ENCODE measurements at places on chromosomes 2 and 18.

DNA sequence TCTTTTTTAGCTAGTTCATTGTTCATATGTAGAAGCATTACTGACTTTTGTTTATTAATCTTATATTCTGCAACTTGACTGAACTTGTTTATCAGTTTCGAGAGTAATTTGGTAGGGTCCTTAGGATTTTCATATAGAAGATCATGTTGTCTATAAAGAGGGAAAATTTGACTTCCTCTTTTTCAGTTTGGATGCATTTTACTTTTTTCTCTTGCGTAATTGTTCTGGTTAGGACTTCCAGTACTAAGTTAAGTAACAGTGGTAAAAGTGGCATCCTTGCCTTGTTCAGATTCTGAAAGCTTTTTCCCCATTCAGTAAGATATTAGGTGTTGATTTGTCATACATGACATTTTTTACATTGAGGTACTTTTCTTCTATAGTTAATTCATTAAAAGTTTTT, 726.0 kb downstream of the KCNJ3 start:
- no peak for DNase-seq

DNA sequence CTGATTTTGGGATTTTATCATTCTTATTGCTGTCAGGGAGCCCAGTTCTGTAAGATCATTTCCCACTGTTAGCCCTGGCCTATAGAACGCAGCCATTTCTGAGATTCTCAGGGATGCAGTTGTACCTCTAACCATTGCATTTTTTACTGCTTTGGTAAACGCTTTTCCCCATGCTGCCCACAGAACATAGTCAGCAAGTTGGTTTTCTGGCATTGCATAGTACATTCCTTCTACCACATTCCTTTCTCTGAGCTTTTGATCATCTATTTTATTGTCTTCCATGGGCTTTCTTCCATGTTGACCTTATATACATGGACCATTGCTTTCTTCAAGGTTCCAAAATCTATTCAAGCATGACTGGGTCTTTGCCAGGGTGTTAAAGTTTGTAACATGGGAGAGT, 86.8 kb upstream of the ST6GAL2 start:
- no peak for DNase-seq

DNA sequence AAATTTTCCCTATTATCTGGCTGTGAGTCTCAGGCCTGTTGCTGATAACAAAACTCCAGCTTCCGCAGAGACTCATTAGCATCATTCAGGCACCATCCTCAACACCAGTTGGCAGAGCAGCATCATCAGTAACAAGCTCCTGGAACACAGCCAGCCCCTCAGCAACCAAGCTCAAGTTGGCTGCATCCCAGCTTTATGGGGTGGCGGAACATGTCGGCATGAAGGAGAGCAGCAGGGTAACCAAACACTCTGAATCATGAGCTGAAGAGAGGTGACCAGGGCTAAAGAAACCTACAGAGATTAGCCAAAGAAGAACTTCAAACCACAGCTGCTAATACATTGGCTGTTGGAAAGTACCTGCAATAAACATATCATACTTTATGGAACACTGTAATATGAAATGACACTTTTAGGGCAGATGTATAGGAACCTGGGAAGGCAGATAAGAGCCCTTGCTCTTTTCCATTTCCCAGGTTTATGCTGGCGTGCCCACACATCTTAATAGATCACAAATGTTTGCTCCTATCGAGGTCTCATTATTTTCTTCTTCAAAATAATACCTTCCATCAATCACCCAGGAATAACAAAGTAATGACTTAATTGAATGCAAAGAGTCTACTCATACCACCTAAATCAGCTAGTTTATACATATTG, 63.8 kb downstream of the PDE11A start:
- DNase-seq: no peak

DNA sequence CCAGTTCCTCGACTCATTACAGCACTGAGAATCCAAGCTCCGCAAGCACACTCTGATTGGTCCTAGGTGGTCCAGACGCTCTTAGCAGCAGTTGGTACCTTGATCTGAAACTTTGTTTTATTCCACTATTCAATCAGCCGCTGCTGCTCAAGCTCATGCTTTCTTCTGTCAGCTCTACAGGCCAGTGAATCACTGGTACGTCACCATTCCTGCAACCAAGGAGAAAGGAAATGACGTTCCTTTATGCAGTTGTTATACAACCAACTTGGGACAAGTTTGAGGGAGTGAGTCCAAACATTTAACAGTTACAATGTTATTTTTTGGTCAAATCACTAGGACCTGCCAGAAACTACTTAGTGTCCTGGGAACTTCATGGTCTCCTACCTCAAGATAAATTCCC, 398.8 kb upstream of the TMEFF2 start:
- no peak for DNase-seq

DNA sequence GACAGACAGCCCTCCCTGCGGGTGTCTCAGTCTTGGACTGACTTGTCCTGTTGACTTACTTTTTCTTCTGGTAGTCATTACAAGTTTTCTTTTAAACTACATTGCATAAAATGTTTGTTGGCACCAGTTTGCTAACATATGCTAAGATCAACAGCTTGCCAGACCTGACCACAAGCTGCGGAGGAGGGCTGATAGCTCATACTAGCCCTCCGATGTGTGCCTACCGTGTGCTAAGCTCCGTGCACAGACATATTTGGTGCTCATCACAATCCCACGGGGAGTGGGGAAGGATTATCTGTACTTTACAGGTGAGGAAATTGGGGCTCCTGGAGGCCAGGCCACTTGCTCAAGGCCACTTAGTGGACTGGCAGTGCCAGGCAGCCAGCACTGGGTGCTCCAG, 72.8 kb upstream of the YPEL5 start:
- DNase-seq: no peak

DNA sequence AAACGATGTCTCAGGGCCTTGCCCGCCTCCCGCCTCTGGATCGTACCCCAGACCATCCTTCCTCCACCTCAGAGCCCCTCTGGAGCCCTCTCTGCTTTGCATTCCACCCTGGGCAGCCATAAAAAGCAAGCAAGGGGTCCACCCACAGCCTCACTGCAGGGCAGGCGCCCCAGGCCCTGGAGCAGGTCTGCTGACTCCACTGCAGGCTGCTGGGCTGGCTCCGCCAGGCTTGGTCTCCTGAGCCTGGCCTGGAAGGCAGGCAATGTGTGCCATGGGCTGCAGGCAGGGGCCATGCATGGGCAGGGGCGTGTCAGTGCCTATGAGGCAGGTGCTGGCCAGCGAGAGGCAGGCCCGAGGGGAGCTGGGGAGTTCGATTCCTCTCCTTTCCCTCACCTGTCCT, 186.0 kb downstream of the ANKRD30B start:
- no peak for DNase-seq

DNA sequence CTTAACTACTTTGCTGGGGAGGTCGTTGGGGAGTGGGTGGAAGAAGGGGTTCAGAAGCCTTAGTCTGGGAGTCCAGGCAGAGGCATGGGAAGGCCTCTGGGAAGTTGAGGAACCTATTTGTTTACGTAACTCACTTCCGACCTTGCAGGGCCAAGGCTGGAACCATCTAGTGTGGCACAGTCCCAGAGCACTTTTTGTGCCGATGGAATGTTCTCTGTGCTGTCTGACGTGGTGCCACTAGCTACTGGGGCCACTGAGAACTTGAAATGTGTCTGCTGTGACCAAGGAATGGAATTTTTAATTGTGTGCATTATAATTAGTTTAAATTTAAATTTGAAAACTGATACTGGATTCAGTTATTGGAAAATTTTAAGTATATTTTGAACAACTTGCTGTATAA, 139.7 kb downstream of the FAM161A start:
- DNase-seq: no peak

GRCh38 chr18:49725809-49726674, 87.3 kb downstream of the ACAA2 start:
- DNase-seq: no peak

DNA sequence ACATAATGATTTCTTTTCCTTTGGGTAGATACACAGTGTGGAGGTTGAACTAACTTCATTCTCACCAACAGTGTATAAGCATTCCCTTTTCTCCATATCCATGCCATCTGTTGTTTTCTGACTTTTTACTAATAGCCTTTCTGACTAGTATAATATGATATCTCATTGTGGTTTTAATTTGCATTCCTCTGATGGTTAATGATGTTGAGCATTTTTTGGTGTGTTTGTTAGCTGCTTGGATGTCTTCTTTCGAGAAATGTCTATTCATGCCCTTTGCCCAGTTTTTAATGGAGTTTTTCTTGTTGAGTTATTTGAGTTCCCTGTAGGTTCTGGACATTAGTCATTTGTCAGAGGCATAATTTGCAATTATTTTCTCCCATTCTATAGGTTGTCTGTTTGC, 59.8 kb downstream of the MARCHF4 start:
- DNase-seq: no peak

GRCh38 chr18:62925031-62925688, 209.8 kb downstream of the PHLPP1 start:
- DNase-seq: no peak
